ENCODE measurements at places on chromosomes 4 and X. TPM values are rescaled to one million over a fixed set of nuclear protein-coding genes. Genes with fewer than 3 reads are reported as not detected.

DNA sequence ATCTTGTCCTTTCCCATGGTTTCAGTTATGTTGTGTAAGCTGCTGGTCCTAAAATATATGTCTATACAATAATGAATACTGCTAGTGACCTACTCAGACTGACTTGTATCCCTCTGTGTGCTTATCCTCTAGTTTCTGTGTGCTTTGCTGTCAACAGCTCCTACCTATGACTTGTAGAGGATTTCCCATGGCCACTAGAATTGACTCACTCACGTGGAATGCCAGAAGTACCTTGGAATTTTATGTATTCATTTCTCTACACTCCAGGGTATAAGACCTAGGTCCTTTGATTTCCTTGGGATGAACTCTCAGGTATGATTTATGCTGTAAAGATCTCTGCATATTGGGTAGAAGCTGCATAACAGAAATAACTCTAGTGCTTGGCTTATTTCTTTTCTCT, 279.9 kb upstream of the SLIT2 start:
- peak; percentile 86 for DNase-seq

DNA sequence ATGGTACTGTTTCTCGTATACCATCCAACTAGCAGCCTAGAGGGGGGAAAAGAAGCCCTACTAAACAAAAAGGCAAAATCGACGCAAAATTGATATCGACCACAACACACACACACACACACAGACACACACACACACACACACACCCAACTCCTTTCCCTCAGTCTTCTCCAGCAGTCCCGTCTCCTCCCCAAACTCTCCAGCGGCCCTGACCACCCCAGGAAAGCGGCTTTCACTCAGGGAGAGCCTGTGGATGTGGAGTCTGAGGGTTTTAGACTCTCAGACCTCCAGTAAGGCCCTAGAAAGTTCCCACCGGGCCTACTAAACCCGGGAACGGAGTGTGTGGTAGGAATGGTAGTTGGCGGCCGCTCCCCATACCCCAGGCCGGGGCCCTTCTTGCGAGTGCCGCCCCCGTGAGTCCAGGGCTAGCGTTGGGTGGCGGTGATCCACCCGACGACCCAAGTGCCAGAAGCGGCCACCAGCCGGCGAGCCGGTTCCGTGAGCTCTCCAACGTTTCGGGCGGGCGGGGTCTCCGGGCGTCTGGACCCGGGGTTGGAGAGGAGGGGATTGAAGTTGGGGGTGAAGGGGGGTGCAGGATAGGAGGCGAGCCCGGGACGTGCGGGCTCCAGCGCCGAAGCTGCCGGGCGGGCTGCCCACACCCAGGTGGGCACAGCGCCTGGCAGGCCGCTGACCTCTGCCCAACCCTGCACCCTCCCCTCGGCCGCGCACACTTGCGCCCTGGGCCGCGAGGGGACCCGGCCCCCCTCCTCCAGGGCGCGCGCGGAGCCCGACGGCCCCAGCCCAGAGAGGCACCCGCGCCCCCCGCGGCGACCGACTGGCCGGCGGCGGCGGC, 13.7 kb downstream of the ARX start:
- no peak for DNase-seq

GRCh38 chr4:167774646-167775045, 317.7 kb upstream of the ANXA10 start:
- DNase-seq = peak; percentile 6

DNA sequence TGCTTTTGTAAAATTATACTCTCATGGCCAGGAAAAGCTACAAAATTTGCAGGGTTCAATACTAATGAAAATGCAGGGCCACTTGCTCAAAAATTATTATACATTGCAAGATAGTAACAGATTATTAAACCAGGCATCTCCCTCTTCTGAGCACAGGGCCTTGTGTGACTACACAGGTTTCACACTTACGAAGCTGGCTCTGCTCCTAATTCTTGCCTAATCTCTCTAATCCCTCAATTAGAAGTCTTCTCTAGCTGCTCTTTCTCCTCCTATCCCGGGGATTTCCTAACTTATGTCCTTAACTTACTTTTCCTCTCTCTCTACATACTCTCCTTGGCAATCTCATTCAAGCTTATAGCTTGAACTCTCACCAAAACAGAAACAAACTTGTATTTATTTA, 168.3 kb downstream of the AREG start:
- DNase-seq = no peak

DNA sequence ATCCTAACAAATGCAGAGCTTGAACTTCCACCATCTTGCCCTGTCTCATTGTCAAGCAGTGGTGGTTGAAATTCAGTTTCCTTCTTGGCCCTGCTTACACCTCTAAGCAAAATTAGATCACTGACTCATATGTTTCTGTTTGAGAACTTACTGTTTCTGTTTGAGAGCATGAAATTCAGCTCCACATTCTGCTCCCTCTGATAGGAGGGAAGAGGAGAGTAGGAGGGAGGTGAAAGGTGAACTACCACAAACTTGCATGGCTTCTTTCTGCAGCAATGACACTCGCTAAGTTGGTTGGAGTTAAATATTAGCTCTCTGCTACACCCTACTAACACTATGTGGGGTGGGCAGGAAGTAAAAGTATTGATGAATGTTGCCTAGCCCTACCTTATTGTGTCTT, 117.8 kb upstream of the EDA2R start:
- DNase-seq = no peak

- DNase-seq = no peak
Measured at GRCh38 chrX:121084903-121085611, 37.6 kb downstream of the GLUD2 start.

GRCh38 chr4:8218371-8219031, 19.4 kb downstream of the SH3TC1 start:
- DNase-seq = no peak

DNA sequence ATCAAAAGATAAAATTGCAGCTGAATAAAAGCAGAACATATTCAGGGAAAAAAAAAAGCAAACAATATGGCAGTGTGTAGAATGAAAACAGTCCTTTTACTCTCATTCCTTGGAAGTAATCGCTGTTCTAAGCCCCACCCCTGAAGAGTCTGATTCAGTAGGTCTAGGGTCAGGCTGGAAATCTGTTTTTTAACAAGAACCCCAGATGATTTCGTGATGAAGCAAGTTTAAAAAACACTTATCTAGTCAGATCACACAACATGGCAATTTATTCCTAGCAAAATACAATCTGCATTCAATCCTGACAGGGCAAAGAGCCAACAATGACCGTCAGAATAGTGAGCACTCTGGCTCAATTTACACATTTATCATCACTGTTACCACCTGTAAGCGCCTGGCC, 16.1 kb downstream of the FAM120C start:
- DNase-seq = no peak

DNA sequence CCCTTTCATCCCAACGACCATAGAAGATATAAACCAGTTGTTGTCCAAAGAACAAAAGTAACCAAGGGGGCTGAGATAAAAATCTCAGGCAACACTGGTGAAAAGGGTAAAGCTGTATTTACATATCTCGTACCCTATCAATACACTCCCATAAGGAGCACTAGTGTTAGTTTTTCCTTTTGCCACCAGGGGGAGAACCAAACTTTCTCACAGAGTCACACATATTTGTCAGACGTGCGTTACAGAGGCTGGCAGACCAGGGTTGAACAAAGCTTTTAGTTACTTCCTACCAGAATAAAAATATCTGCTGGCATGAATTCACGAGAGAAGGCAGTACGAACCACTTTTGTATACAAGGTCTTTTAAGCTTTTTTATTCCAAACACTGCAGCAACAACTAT, 88.3 kb downstream of the AMELX start:
- no peak for DNase-seq

DNA sequence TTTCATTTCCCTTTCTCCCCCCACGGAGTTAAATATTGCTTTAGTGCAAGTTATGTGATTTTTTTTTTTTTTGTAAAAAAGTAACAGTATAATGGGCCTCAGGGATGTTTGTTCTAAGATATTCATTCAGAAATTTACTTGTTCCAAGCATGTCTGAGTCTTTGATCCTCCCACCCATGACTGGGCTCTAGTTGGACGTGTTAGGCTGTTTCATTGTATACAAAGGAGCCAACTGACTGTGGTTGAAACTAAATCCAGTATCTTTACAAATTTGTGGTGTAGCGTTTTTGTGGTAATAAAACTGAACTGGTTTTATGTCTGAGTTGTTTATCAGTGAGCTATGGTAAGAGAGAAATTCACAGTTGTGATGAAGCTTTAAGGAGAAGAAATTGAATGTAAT, 74.1 kb downstream of the DOCK11 start:
- no peak for DNase-seq

DNA sequence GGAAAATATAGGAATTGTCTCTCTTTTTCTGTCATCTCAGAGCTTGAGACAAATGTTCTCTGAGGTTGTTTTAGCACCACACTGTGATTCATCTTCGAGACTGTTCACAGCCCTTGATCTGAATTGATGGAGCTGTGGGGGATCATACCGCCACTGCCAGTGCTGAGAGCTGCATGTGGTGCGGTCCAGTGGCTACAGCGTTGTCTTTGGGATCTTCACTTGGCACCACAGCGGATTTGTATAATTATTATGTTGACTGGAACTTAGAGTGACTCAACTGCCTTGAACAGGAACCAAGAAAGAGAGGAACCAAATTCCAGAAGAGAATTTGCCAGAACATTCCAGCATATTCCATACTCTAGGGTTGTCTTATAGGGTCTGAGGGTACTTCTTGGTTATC, 29.1 kb downstream of the TBL1X start:
- DNase-seq = no peak

DNA sequence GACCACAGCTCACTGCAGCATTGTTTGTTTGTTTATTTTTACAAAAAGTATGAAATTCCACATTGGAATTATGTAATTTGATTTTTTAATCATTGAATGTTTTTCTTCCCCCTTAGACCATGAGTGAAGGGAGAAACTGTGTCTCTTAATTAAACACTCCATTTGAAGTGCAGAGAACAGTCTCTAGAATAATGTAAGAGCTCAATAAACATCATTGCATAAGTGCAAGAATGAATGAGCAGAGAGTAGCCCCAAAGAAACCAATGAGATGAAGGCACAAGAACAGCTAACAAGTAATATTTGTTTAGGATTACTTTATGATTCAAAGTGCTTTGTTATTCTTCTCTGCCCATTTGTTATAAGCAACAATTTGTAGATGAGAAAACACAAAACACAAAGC, 921.3 kb upstream of the LCORL start:
- no peak for DNase-seq

CRLF2 gene
- not detected for total RNA-seq

MAGEB18 gene
- not detected for total RNA-seq

GAGE12F gene
- not detected for total RNA-seq

SOD3 gene
- total RNA-seq = not detected

CTAG1A gene
- total RNA-seq = not detected

HMX1 gene
- not detected for total RNA-seq

GABRQ gene
- total RNA-seq = 0.04 TPM
